B cell (primary cell): ENCODE measurements at places on chromosomes 11 and 22. TPM values are rescaled to one million over a fixed set of nuclear protein-coding genes. Genes with fewer than 3 reads are reported as not detected.

The HINFP gene
- total RNA-seq = 78.7 and 84.6 TPM in 2 replicates

The OR4A47 gene
- not detected in 2 replicates for total RNA-seq

The CKAP5 gene
- total RNA-seq = 49.4 and 54.3 TPM in 2 replicates

DNA sequence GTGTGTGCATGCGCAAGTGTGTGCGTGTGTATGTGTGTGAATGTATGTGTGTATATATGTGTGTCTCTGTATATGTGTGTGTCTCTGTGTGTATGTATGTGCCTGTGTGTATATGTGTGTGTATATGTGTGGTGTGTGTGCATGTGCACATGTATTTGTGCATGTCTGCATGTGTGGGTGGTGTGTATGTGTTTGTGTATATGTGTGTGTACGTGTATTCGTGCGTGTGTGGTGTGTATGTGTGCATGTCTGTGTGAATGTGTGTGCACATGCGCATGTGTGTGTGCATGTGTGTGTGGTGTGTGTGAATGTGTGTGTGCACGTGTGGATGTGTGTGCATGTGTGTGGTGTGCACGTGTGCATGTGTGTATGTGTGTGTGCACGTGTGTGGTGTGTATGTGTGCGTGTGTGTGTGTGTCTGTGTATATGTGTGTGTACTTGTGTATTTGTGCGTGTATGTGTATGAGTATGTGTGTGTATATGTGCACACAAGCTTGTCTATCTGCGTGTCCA lies 71.4 kb downstream of the SCN3B start:
- no peak for DNase-seq

- no peak for DNase-seq
Observed at GRCh38 chr11:69368119-69368880, 74.3 kb downstream of the MYEOV start.
